CD4-positive, alpha-beta T cell treated with Interleukin-12 subunit alpha and Interleukin-12 subunit beta, for 1 hour (primary cell): ENCODE measurements at places on chromosomes 1 and 21.

DNA sequence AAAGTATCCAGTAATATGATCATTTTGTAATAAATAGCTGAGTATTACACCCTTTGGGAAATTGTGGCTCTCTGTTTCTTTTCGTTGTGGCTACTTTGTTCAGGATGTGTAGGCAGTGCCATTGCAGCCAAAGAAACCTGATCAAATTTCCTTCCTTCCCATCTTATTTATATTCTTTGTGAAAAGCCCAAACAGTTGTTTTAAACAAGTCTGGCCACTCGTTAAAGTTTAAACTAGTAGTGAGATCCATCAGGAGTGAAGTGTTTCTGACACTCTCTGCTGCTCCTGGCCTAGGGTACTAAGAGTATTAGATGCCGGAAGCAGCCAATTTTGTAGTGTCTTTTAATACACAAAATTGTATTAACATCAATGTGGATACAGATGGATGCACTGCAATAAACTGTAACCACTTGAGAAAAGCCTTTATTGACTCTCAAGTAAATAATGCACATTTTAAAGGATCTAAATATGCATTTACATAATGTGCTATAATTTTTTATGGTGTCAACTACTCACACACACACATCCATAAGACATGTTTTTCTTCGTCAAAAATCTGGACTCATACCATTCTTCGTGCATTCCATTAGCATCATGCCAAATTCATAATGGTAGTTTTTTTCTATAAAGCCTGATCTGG, 317.9 kb downstream of the NFIA start:
- DNase-seq: no peak

- DNase-seq: no peak
Measured at GRCh38 chr1:205767248-205767647, 8.0 kb downstream of the RAB29 start.

- DNase-seq: no peak
Measured at GRCh38 chr1:224626042-224626441, 9.9 kb downstream of the CNIH3 start.

DNA sequence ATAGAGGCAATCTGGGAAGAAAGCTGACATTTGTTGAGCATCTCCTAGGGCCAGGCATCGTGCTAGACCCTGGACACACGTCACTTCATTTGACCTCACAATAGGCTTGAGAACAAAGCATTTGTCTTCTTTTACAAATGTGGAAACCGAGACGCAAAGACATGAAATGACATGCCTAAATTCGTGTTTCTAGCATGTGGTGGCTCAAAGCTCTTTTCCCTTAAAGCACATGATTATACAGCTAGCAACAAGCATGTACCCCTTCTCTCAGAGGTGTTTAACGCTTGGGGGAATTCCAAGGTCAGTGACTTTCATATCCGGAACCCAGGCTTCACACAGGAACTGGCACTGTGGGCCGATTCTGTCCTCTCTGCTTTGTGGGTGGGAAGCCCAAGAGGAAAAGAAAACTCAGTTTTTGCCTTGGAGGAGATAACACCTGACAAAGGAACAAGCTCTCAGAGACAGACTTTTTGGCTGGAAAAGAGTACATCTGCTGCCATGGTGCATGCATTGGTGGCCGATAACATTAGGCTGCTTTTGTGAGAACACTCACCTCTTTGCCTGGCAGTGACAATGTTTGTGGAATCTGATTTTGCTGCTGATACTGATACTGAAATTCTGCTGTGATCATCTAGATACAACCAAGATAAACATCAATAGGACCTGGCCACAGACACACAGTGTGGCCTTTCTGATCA, 15.4 kb upstream of the CD2 start:
- DNase-seq: peak; percentile 89

- peak; percentile 80 for DNase-seq
Measured at GRCh38 chr1:90850898-90851710, 134.0 kb upstream of the BARHL2 start.

DNA sequence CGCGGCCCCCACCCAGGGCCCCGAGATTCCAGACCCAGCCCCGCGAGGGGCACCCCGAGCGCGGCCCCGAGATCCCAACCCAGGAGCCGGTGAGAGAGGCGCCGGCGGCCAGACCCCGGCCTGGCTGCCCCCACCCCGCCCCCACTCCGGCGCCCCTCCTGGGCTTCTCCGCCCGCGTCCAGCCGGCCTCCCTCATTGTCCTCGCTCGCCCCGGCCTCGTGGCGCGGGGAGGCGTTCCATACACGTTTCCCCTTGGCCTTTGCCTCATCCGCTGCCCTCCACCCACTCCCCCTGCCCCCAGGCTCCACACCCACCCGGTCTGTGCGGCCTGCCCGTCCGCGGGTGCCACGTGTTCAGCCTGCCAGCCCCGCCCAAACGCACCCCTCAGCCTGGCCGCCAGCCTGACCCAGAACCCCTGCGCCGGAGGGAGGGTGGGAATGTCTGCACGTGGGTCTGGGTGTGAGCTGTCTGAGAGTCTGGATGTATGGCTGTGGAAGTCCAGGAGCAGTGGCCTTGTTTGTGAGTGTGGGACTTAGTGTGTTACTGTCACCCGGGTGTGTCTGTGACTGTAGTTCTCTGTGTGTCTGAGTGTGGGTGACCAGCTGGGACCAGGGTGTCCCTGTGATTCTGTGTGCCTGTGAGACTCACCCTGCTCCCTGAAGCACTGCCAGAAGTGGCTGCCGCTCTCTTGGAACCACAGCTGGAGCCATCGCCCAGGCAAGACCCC, 681 bp downstream of the B4GALT2 start:
- peak; percentile 20 for DNase-seq

GRCh38 chr1:180232521-180233043, 2.5 kb downstream of the LHX4 start:
- no peak for DNase-seq

GRCh38 chr21:26965907-26966581, 844 bp downstream of the ADAMTS5 start:
- no peak for DNase-seq

DNA sequence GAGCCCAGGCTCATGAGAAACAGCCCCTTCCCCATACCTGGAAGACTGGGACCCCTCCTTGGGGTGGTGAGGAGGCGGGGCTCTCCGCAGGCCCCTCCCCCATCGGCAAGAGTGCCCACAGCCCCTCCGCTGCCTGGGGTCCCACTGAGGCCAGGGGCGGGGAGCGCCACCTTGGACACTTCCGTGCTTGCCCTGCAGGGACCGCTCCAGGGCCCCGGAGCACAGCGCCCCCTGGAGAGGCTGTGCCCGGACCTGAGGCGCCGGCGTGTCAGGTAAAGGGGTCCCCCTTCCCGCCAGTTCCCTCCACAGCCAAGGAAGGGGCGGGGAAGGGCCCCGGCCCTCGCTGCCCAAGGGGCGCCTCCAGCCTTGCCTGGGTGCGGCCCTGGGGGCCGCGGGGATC, 21.5 kb downstream of the INAVA start:
- no peak for DNase-seq

DNA sequence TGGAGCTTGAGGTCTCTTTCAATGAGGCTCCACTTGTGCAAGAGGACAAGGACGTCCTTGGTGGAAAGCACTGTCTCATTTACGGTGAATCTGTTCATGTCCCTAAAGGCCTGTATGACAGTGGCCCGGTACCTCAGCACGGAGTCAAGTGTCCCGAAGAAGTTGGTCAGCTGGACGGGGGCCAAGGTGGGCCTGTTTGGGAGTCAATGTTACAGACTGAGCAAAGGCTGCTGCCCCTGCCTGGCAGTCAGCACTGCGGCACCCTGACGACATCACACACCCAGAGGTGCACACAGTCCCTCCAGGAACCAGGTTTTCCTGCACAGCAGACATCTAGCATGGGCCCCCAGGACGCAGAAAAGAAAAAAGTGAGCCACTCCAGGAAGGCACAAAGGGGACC, 19.1 kb downstream of the MRAP start:
- DNase-seq: no peak

GRCh38 chr1:225299624-225300023, 128.2 kb downstream of the LBR start:
- DNase-seq: no peak

DNA sequence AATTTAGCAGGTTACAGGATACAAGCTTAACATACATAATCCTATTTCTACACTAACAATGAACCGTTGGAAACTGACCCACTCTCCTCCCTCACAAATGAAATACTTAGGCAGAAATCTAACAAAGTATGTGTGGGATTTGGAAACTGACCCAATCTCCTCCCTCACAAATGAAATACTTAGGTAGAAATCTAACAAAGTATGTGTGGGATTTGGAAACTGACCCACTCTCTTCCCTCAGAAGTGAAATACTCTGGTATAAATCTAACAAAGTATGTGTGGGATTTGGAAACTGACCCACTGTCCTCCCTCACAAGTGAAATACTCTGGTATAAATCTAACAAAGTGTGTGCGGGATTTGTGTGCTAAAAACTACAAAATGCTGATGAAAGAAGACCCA, 60.3 kb downstream of the TRAF5 start:
- no peak for DNase-seq

GRCh38 chr1:209218113-209218512, 365.4 kb upstream of the CAMK1G start:
- DNase-seq: no peak

GRCh38 chr1:92709738-92710137, 75.2 kb downstream of the EVI5 start:
- no peak for DNase-seq

- no peak for DNase-seq
Measured at GRCh38 chr1:98325646-98326440, 335.7 kb upstream of the SNX7 start.

DNA sequence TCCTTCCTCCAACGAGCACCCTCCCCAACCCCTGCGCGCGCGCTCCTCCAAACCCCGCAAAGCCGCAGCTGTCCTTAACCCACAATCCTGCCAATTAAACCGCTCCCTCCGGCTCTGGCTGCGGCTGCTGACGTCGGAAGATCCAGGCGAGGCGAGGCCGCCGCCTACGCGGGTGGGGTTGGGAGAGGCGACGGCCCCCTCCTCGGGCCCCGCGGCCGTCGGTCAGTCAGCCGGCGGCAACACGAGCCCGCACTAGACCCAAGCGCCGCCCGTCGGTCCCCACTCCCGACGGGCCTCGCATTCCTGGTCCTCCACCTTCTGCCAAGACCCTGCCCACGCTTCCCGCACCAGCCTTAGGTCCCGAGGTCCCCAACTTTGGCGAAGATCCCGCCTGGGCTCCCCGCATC, 75.4 kb downstream of the VWA5B1 start:
- DNase-seq: no peak

GRCh38 chr1:212186427-212187207, 98.6 kb upstream of the PPP2R5A start:
- DNase-seq: peak; percentile 33

DNA sequence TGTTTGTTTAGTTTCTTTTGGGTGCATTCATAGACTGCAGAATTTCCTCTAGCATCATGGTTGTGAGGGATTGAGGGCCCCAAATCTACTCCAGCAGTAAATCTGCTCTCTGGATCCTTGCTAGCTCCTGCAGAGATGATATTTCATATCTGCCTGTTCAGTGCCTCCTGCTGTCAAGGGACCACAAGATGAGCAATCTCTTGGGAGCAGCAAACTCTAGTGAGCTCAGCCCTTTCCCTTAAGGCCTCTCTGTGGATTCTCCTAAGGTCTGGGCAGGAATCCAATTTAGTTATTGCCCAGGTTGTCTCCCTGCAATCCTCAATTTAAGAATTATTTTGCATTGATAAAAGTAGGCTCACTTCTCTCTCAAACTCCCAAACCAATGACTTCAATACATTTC, 76.9 kb downstream of the RGS18 start:
- DNase-seq: no peak

DNA sequence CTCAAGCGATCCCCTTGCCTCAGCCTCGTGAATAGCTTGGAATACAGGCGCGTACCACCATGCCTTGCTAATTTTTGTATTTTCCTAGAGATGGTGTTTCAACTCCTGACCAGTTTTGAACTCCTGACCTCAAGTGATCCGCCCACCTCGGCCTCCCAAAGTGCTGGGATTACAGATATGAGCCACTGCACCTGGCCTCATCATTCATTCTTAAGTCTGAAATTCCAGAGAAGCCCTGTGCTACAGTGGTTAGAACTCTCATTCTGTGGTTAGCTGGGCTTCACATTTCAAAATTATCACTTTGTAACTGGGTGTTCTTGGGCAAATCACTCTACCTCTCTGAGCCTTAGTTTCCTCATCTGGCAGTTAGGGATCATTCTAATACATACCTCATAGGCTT, 86.1 kb upstream of the POU3F1 start:
- no peak for DNase-seq

DNA sequence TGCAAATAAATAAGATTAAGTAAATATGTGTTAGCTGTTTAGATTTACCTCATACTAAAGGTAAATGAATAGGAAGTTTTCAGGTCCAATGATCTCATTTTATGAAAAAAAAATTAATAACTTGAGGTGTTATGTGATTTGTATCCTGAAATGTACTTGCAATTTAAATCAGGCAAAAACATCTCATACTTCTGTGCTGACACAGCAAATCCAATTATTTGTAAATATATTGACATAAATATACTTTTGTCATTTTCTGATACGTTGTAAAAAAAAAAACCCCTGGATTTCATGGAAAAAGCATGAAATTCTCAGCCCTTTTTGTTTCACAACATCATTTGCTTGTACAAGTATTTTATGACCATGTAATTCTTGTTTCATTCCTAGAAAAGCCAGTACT, 184.1 kb upstream of the NCAM2 start:
- no peak for DNase-seq

DNA sequence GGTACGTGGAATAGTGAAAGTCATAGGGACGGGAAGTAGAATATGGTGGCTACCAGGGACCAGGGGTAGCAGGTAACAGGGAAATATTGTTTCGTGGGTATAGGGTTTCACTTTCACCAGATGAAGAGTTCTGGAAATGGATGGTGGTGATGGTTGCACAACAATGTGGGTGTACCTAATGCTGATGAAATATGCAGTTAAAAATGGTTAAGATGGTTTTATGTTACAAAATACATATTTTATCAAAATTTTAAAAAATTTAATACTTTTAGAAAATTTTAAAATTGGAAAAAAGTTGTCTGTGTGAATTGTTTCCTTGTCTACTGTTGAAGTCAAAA, 55.5 kb upstream of the TLR5 start:
- DNase-seq: no peak

DNA sequence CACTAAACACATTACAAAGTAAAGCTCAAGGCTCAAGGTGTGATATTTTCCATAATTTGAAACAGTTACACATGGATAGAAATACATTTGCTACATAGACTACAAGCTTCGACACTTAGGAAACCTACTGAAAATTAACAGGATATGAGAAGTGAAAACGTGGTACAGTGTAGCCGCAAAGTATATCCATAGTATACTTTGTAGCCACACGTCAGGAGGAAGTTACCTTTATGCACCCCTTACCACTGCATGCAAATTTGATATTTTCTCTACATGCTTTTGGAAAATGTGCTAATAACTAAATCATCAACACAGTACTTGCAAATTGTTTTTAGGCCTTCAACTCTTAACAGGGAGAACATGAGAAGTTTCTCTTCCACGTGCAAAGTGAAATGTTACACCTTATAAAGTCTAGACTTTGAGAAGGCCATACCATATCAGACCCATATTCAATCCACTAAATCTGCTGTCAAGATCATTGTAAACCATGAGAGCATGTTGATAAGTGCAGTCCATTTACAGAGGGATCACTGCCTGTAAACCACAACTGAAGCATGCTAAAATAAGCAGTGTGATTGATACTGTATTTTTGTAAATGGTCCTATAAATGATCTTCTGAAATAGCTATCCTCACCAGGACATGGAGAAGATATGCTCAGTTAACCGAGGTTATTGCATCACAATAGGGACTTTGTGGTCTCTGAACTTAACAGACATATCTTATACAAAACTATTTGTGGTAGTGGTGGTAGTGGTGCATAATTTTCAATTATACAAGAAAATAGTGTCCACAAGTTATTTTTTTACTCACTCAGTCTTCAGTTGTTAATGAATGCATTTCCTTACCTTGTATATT, 64.7 kb downstream of the VAV3 start:
- DNase-seq: no peak
